ENCODE measurements at places on chromosomes 6 and 20. TPM values are rescaled to one million over a fixed set of nuclear protein-coding genes. Genes with fewer than 3 reads are reported as not detected.
A peak's percentile ranks its signal among the peaks of the same experiment; 100 is the strongest.

OSER1 gene
- 55.3 TPM for polyA plus RNA-seq

RIPOR2 gene
- polyA plus RNA-seq: 8.1 TPM

GRCh38 chr6:168017629-168018028, 20.2 kb downstream of the KIF25 start:
- no peak for DNase-seq

DNA sequence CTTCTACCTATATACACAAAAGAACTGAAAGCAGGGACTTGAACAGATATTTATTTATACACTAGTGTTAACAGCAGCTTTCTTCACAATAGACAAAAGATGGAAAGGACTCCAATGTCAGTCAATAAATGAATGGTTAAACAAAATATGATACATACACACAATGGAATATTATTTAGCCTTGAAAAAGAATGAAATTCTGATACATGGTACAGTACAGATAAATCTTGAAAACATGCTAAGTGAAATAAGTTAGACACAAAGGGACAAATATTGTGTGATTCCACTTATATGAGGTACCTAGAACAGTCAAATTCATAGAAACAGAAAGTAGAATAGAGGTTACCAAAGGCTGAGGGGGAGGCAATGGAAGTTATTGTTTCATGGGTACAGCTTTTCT, 79.8 kb upstream of the ADTRP start:
- DNase-seq: no peak

ENTPD6 gene
- 47.1 TPM for polyA plus RNA-seq

DNA sequence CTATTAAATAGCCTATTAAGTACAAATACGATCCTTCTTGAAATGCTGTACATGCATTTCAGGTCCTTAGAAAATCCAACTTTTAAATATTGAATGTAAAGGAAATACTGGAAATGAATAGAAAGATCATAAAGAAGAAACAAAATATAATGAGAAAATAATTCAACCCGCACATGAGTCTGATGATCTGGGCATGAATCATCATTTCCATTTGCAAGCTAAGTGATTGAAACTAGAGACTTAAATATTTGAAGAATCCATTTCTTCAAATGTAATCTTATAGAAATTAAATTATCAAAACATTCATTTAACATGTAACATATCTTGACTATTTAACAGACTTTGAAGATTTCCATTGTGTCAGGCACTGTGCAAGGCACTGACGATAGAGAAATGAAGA, 977.0 kb downstream of the TFAP2A start:
- no peak for DNase-seq

DNA sequence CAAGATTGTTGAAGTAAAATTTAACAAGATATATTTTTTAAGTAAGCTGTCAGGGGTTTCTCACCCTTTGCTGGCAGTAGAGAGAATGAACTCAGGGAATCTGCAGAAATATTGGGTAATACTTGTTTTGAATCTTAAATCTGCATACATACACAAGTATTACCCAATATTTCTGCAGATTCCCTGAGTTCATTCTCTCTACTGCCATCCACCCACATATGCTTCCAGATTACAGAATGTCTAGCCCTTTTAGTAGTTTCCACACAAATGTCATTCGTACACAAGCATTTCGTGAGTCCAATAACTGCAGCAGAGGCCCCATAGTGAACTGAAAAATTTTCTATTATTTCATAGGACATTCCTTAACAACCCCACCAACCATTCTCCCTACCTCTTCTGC, 69.6 kb upstream of the TNFRSF21 start:
- no peak for DNase-seq

PTGIS gene
- 42.4 TPM for polyA plus RNA-seq

TMEM170B gene
- 2.1 TPM for polyA plus RNA-seq

DNA sequence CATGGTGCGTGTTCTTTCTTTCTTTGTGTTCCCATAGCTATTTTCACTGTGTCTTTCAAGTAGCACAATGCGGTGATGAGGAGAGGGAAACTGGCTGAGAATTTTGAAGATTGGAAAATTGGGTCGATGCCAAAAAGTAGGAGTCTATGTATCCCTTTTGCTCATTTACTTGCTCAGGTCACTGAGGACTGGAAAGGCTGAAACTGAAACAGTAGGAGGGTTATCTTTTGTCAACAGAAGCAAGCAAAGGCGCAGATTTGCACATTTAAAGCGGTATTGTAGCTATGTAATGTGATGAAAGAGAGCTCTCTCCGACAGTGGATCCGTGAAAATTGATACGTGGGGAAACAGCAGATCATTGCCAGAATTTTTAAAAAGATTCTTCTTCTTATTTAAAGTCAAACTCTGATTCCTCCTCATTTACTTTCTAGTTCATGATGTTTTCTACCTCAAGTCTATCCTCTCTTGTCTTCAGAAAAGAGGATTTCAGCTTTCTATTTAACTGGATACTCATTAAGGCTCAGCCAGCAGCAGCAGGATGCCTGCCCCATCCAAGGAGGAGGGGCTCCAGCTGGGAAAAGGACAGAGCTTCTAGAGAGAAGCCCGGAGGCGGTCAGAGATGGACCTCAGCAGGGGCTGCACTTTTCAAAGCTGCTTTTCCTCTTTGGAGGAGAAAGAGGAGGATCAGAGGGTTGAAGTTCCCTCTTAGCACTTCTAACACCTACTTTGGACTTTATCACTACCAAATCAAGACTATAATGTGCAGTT, 15.9 kb upstream of the FYN start:
- DNase-seq: peak; percentile 48

NTSR1 gene
- 0.05 TPM for polyA plus RNA-seq

DNA sequence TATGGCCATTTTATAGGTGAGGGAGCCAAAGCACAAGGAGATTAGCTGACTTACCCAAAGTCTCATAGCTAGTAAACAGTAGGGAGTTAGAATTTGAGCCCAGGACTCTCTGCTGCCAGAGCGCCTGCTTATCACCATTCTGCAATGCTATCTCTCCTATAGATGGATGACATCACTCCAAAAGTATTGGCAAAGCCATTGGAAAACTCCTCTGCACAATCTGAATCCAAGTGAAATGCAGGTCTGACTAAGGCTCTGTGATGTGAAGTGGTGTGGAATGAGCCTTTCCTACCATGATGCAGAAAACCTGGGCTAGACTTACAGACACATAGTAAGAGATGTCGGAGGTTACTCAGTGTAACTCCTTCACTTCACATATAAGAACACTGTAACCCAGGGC, 106.3 kb downstream of the GRM1 start:
- DNase-seq: no peak

- DNase-seq: no peak
These were observed 102.0 kb downstream of the MRPL14 start for GRCh38 chr6:44025226-44025625.

GLP1R gene
- not detected for polyA plus RNA-seq

CLPSL2 gene
- polyA plus RNA-seq: not detected

C6orf141 gene
- 5.2 TPM for polyA plus RNA-seq

DNA sequence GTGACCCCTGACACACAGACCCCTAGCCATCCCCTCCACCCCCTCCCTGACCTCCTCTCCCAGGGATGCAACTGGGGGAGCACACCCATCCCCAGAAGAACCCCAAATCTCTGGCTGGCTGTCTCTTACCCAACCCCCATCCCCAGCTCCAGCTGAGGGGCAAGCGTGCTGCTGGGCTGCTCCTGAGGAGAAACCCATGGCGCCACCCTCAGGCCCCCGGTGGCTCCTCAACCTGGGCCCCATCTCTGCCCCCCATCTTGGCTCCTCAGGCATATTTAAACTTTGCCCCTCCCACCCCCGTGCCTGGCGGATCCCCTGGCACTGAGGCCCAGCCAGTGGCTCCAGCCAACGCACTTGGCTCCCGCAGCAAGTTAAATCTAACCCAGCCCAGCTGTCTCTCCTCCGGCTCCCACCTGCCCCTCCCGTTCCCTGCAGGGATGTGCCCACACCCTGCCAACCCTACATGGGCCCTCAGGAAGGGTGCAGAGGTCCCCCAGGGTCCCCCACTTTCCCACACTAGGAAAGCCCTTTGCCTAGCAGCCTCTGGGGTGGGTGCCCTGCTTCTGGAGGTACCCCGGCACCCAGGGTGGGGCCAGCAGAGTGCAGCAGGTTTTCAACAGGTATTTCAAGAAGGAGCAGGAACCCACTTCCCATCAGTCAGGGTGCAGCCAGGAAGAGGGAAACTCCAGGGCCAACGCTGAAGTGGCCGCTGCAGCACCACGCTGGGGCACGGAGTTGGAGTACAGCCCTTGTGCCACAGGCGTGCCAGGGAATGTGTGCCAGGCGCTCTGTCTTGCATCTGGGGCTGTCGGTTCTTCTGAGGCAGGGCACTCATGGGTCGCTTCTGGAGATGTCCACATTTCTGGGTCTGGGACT, 5.3 kb upstream of the OSBPL2 start:
- no peak for DNase-seq

GRCh38 chr6:20790032-20790791, 256.0 kb downstream of the CDKAL1 start:
- no peak for DNase-seq

GRCh38 chr6:151630991-151631655, 137.3 kb downstream of the CCDC170 start:
- no peak for DNase-seq

- no peak for DNase-seq
These were observed 36.5 kb downstream of the NOX3 start for GRCh38 chr6:155419161-155419560.

DNA sequence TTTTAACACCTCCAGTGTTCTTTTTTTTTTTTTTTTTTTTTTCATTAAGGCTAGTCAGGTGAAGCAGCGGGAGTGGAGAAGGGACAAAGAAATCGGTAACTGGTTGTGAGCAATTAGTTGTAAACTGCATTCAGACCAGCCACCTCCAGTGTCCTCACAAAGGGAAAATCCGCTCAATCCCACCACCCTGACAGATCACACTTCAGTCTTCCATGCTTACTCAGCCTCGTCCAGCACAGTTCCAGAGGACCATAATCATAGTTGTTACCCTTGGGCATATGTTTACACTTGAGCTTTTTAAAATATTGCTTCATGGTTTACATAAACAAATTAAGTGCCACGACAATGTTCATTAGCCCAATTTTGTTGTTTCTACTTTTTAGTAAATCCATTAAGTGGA, 10.2 kb downstream of the DYNLRB1 start:
- no peak for DNase-seq

GRCh38 chr20:3635346-3635745, 27.9 kb downstream of the GFRA4 start:
- no peak for DNase-seq

GRCh38 chr20:62352402-62353288, 14.5 kb downstream of the LAMA5 start:
- no peak for DNase-seq

DNA sequence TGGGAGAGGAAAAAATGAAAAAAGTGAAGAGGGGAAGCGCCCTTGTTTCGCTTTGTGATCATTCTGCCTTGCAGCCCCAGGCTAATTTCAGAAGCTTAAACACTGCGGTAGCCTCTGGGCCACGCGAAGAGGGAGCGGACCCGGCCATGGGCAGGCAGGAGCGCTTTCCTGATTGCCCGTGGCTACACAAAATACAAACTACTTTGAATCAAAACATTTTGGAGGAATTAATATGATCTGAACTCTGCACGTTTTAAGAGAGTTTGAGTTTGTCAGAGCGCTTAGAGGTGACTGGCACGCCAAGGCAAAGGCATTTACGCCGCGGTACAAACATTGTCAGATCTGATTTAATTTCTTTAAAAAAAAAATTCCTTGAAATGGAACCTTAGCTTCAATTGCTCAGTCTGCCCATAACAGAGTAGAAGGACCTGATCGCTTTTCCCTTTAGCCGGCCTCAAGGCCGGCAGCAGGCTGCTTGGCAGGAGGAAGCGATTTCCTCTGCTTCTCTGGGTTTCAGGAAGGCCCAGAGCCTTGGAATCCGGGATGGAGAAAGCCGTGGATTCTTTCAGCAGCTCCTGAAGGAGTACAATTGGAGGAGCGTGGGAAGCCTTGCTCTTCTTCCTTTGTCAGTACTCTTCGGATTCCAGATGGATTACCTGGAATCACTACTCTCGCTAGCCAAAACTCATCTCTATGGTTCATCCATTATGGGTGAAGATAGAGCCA, 9.7 kb downstream of the TFAP2D start:
- DNase-seq: no peak

- DNase-seq: no peak
These were observed 22.8 kb upstream of the EPM2A start for GRCh38 chr6:145758113-145758512.

DNA sequence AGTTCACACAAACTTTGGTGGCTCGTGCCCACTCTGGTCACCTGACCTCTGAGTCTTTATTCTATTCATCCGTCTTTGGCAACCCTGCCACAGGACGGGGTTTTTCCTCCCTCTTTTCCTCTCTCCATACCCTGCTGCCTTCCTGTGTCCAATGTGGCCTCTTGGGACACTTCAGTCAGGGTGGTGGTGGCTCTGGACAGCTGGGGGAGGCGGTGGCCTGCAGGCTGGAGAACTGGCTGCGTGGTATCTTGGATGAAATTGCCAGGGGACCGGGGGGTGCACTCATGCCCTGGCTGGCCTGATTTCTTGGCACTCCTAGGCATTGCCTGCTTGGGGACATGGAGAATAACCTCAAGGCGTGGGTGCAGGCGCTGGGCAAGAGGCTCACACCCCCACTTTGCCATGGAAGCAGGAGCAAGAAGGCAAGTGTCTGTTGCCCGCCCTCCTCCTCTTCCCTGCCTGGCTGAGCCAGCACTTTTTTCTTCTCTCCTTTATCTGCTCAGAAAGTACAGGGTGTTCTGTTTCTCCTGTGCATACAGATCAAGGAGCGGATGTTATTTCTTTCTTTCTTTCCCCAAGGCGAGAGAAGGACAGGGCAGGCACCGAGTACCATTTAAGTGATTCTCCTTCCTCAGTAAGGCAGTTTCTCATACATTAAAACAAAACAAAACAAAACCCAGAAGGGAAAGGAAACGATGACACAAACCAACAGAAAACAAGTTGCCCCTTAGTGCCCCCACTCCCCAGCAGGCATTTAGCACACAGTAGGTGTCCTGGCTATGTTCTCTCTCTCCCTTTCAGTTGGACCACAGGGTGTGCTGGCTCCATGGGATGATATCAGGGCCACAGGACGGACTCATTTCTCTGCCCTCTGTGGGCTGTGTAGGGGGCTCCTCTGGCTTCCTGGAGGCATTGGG, 155.5 kb upstream of the RNF24 start:
- peak; percentile 72 for DNase-seq

DNA sequence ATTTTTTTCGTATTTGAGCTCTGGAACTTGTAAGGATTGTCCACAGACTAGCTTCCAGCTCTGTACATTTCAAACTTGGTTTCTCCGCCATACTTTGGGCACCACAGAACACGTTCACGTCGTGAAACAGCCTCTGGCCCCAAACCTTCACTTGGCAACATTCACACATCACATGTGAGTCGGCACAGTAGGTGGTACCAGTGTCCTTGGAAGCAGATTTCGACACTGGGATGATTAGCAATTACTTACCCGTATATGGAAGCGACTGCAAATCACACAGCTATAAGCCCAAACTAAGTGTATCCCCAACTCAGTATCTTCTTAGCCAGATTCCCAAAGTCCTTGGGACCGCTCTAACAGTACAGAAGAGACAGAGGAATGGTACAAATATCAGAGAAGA, 60.2 kb downstream of the MAFB start:
- no peak for DNase-seq

EYA2 gene
- polyA plus RNA-seq: 0.54 TPM

Measured in ovary (tissue), 10 donors.